ENCODE measurements at places on chromosomes 5 and 9.

GRCh38 chr9:127931092-127931881 lies 710 bp upstream of the PIP5KL1 start:
- DNase-seq, result peak; percentile 77

- peak; percentile 42 for DNase-seq
These were observed 109.3 kb downstream of the DAPK1 start for GRCh38 chr9:87606841-87607521.

- peak; percentile 64 for DNase-seq
These were observed 4.5 kb downstream of the ZNF608 start for GRCh38 chr5:124741711-124742496.

DNA sequence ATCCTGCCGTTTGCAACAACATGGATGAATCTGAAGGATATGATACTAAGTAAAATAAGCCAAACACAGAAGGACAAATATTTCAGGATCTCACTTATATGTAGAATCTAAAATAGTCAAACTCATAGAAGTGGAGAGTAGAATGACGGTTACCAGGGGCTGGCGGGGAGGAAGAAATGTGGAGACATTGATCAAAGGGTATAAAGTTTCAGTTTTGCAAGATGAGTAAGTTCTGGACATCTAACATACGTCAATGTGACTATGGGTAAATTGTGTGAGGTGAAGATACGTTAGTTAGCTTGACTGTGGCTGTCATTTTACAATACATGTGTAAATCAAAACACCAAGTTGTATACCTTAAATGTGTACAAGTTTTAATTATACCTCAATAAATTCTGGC lies 200.3 kb downstream of the SNX18 start:
- DNase-seq, result no peak

DNA sequence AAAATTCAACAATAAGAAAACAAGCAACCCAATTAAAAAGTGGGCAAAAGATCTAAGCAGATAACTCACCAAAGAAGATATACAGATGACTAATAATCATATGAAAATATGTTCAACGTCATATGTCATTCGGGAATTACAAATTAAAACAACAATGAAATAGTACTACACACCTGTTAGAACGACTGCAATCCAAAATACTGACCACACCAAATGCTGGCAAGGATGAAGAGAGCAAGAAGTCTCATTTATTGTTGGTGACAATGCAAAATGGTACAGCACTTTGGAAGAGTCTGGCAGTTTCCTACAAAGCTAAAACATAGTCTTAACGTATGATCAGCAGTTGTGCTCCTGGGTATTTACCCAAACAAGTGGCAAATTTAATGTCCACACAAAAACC lies 37.5 kb downstream of the NDUFS4 start:
- DNase-seq, result no peak

GRCh38 chr9:134935701-134936345 lies 18.1 kb upstream of the FCN1 start:
- no peak for DNase-seq

DNA sequence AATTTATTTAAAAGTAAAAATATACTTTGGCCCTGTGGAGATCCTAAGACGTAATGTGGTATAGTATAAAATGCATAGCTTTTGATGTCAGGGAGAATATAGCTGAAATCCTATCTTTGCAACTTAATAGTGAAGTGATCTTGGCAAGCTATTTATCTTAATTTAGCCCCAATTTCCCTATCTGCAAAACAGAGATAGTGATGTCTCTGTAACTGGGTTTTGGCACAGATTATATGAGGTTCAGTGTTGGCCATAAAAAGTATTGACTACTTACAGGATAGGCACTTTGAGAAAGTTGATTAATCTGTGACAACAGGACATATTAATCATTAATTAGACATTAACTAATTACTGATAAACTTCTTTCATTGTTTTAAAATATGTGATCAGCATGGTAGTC lies 89.2 kb downstream of the ISL1 start:
- DNase-seq, result no peak

DNA sequence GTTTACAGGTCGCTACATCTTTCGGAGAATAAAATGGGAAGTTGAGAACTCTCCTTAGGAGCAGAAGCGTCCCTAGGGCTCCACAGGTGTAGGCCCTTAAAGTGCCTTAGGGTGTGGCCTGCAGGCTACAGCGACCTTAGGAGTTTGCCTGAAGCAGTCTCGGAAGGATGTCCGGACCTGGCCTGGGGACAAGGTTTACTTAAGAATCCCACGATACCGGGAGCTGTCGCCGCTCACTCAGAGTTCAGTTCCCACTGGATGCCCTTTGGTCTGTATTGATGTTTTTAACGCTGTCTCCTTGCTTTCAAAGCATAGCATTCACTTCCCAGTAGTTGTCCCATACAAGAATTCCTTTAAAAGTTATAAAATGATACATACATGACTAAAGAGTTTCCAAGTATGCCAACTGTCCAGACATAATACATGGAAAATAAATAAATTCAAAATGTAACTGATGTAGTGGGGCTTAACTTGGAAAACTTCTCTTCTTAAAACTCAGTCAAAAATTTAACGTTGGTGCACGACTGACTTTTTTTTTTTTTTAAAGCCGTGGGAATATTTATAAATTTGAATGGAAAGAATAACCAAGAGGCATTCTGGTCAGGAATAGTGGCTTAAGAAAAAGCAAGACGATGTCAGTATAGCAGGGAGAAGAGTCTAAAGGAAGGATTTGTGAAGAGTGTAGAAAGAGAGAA lies 848 bp downstream of the RAD50 start:
- DNase-seq, result peak; percentile 65

GRCh38 chr5:10063997-10064396 lies 185.7 kb downstream of the ATPSCKMT start:
- no peak for DNase-seq

DNA sequence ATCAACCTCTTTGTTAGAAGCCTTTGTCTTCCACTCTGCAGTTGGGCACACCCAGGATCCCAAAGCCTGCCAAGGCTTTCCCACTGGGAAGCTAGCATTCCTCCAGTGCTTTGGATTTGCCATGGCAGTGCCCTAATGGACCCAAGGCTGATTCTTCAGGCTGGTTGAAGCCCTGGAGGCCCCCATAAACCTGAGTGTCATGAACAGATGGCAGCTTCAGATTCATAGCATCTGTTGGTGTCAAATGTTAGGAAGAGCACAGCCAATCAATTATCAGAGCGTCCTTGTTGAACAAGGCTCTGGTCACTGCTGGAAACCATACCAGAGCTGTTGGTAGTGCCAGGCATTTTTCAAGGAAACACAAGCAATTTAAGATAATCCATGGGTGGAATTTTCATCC lies 241.1 kb upstream of the KLF4 start:
- no peak for DNase-seq

DNA sequence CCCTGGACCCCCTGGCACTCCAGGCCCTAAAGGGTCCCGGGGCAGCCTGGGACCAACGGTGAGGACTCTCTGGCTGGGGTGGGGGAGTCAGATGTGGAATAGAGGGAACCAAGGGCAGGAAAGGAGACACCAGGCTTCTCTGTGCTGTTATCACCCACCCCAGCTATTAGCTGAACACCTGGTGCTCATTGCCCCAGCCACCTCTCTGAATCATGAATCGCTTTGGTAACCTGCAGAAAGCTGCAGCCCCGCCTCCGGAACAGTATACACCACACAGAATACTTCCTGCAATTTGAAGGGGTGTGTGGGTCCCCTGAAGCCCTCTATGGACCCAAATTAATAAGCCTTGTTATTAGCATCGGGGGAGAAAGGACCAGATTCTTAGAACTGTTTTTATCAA lies 40.4 kb upstream of the ORM1 start:
- DNase-seq, result no peak

- DNase-seq, result no peak
These were observed 628 bp downstream of the HOMER1 start for GRCh38 chr5:79513308-79513703.

DNA sequence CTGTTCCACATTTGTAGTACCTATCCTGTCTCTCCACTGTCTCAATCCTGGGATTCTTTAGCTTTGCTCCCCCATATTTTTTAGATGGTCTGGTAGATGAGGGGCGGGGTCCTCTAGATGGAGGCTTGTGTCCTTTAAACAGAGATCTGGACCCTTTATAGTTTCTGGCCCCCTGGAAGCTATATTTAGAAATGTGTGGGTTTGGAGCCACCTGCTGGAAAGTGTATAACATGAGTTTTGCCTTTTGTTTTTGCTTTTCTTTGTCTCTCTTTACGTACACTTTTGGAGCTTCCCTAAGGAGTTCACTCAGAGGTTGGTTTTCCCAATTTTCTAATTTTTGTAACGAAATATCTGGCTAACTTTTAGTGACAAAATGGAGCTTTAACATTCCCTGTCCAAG lies 110.7 kb downstream of the CFAP95 start:
- peak; percentile 30 for DNase-seq

- peak; percentile 68 for DNase-seq
These were observed 23.9 kb downstream of the C5orf15 start for GRCh38 chr5:133944263-133945185.

DNA sequence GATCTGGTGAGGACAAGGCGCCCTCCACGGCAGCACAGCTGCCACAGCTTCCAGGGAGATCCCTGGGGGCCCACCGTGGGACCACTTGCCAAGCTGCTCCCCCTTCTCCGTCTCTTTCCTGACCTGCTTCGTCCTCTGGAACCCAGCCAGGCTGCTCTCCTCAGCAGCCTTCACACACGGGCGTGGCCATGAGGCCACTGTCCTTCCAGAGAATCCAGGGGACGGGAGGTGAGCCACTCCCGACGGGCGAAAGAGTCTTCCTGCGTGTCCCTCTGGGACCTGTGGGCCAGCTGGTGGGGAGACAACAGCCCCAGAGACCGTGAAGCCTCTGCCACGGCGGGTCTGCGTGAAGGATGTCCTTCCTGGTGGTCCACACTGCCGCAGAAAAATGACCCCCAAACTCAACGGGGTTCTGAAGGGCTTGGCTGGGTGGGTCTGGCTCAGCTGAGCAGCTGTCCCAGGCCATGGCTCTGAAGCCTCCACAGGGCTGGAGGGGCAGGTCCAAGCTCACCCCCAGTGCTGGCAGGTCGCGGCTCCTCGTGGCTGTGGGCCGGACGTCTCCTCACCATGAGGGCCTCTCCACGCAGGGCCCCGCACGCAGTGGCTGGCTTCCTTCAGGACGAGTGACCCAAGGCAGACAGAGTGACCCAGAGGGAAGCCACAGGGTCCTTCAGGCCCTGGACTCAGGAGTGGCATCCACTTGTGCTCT lies 47.4 kb upstream of the NKD2 start:
- DNase-seq, result no peak

- no peak for DNase-seq
These were observed 84.0 kb downstream of the STK10 start for GRCh38 chr5:172104021-172104420.

GRCh38 chr5:69129413-69129812 lies 35.6 kb downstream of the SLC30A5 start:
- DNase-seq, result no peak

DNA sequence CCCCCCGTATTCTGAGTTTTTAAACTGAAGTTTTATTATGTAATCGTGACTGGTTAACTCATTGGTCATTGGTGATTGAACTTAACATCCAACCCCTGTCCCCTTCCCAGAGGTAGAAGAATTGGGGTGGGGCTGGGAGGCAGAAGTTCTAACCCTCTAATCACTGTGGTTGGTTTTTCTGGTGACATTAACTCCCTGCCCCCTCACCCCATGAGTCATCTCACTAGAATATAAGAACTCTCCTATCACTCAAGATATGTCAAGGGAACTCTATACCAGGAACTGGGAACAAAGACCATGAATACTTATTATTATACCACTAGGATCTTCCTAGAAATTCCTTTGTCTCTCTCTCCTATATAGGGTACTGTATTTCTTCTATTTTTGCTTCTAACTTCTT lies 52.3 kb upstream of the CAVIN4 start:
- DNase-seq, result no peak

DNA sequence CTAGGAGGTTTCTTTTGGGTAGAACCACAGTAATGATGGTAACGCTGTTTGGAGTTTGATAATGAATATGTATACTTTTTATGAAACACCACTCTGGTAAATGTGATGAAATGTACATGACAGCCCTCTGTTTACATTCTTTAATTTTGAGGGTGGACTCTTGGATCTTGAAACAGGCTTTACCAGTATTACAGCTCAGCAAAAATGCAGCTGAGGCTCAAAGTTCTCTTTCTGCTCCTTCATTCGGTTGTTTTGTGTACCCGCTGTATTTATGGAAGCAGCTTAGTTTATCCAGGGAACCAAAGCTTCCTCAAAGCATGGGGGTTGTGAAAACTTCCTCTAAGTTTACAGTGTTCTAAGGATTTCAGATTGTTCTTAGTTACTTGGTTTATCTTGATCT lies 11.1 kb downstream of the GAPVD1 start:
- DNase-seq, result peak; percentile 11

DNA sequence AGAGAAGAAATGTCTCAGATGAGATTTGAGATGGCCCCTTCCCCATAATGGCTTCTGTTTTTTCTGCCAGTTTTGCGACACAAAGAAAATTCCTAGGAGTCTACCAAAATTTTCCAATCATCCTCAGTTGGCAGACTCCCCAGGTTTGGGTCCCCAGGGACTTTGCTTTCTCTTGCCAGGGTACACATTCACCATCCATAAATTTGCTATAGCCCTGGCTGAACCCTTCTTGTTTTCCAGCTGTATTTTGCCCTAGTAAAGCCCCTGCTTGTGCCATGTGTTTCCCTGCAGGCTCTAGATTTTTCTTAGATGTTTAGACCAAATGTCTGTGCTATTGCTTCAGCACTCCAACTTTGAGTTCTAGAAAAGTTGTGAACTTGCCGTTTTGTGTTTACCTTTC lies 283.2 kb downstream of the ANXA1 start:
- no peak for DNase-seq

DNA sequence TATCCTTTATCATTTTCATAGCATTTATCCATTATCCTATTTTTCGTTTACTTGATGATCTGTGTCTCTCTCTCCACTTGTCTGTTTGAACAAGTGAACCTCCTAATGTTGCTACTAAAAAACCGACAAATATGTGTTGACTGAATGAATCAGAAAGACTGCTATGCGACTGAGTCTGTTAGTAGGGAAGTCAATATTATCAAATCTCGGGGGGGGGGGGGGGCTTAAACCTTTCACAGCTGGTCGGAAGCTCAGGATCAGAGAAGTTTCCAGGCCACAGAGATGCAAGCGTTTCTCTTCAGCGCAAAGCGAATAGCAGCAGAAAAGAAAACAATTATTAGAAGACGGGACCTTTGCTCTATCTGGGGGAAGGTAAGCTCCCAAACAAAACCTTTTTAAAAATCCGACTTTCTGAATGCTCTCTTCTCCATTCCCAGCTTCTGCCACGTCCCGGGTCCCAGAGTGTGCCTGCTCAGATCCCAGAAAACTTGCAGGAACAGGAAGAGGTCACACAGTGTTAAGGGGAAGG lies 412 bp downstream of the RIOK2 start:
- DNase-seq, result no peak

DNA sequence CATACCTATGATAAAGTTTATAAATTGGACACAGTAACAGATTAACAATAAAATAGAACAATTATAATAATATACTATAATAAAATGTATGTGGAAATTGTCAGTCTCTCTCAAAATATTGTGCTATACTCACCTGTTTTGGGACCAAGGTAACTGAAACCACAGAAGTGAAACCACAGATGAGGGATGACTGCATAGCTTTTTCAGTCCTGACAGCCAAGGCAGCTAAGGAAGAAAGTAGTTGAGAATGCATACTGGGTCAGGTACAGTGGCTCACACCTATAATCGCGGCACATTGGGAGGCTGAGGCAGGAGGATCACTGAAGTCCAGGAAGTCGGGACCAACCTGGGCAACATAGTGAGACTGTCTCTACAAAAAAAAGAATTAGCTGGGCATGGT lies 8.9 kb downstream of the SRP19 start:
- no peak for DNase-seq

GRCh38 chr5:10532421-10532820 lies 31.4 kb upstream of the ANKRD33B start:
- no peak for DNase-seq
